ENCODE measurements at places on chromosomes 1 and 21.

- DNase-seq: no peak
Measured at GRCh38 chr1:12034381-12034801, 15.1 kb downstream of the MIIP start.

DNA sequence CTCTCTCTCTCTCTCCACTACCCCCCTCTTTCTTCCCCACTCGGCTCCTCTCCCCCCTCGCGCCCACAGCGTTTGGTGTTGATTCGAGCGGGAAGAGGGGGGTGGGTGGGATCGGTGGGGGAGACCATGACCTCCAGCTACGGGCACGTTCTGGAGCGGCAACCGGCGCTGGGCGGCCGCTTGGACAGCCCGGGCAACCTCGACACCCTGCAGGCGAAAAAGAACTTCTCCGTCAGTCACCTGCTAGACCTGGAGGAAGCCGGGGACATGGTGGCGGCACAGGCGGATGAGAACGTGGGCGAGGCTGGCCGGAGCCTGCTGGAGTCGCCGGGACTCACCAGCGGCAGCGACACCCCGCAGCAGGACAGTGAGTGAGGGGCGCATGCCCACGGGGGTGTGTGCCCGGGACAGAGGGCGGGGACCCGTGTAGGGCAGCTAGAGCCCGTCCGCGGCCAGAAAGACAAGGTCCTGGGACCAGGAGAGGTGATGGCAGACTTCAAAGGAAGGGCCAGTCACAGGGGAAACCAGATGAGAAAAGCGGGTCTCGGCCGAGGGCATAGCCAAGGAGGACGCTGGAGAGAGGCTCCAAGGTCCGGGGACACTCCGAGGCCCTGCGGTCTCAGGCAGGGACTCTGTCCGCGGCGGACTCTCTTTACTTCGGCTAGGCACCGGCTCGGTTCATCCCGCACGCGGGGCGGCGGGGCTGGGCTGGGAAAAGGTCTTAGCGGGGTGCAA, at the start of gene PRRX1:
Gene PRRX1, plus strand, starts transcription at position 39 of the 735 bp plus-strand sequence. Its CDS starts 88 bp downstream, at position 127.
- DNase-seq: no peak

GRCh38 chr1:218394416-218394815, 49.3 kb downstream of the TGFB2 start:
- no peak for DNase-seq

- DNase-seq: no peak
Measured at GRCh38 chr1:67133177-67133576, 1.6 kb downstream of the C1orf141 start.

GRCh38 chr1:199182186-199182843, 543.5 kb downstream of the PTPRC start:
- DNase-seq: no peak

DNA sequence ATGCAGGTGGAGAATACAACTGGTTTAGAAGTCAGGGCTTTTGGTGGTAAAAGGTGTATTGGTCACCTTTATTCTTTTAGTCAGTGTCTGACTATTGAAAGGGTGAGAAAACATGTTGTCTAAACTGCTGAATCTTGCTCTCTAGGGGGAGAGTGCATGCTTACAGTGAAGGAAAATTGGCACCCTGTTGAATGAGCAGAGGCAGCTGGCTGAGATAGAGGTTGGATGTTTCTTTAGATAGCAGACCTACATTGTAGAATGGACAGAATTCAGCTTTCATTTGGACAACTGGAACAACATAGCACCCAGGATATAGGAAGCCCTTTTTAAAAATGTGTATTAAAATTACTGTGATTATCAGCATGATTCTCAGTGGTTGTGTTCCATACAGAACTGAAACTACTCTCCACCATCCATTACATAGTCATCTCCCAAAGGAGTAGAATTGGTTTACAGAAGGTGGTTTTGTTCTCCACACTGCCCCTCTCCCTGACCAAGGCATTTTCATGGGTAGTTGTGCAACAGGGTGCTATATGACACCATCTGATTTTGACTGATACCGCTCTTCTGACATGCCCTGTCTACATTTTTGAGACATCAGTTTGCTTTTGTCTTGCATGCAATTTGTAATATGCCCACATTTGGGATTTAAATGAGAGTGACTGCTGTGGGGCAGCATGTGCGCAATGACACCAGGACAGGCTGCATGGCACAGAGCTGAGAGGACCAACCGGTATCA, 16.2 kb downstream of the RHOU start:
- DNase-seq: no peak

- no peak for DNase-seq
Measured at GRCh38 chr1:41347276-41347675, 14.0 kb upstream of the FOXO6 start.

- DNase-seq: no peak
Measured at GRCh38 chr1:112904071-112904830, 51.7 kb downstream of the SLC16A1 start.

- peak; percentile 33 for DNase-seq
Measured at GRCh38 chr1:204398197-204399125, 13.2 kb downstream of the PPP1R15B start.

DNA sequence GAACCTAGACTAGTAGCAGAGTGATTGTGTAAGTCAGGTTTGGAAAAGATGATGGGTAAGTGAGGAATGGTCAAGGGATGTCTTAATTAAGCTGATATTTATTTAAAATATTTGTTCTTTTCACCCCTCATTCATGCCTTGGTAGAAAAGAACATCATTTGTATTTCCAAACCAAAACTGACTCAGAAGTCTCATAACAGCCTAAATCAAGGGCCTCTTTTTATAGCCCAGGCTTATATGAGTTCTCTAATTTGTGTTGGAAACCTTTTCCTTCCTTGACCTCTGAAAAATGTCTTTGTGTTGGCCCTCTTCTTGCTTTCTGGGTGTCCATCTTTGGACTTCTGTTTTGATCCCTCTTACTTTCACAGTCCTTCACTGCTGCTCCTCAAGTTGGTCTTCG, 1428.2 kb downstream of the MRPL39 start:
- DNase-seq: no peak

DNA sequence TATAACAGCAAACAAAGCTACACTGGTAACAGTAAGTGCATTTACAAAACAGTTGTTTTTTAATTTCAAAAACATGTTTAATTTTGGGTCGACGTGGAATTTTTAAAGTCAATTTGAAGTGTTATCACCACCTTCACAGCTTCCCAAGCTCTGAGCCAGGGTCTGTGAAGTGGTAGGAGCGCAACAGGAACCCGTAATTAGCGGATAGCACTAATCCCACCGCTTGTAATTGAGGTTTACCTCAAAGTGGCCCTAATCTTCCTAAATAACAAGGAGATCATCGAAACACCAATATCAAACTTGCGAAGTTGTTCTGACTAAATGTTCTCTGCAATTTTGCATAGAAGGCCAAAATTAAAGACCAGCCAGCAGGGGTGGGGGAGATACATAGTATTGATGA, 18.8 kb downstream of the LBR start:
- no peak for DNase-seq

GRCh38 chr1:27556781-27557595, 47.0 kb downstream of the AHDC1 start:
- DNase-seq: peak; percentile 30

- DNase-seq: no peak
Measured at GRCh38 chr1:25624156-25624555, 7.6 kb downstream of the MAN1C1 start.

DNA sequence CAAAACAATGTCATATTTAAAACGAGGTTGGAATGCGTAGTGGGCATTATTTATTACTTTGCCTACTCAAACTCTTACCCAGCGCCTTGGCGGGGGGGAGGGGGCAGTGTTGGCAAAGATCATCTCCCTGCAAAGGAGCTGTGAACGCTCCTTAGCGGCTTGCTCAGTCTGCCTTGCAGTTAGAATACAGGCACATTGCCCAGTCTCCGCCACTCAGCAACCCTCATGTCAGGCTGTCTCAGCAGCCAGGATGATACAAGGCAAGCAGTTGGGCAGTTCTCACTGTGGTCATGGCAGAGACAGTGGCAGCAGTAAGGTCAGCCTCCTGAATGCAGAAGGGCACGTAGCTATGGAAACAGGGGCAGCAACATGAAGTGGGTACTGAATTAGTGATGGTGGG, 170.4 kb upstream of the KCNK2 start:
- DNase-seq: no peak

DNA sequence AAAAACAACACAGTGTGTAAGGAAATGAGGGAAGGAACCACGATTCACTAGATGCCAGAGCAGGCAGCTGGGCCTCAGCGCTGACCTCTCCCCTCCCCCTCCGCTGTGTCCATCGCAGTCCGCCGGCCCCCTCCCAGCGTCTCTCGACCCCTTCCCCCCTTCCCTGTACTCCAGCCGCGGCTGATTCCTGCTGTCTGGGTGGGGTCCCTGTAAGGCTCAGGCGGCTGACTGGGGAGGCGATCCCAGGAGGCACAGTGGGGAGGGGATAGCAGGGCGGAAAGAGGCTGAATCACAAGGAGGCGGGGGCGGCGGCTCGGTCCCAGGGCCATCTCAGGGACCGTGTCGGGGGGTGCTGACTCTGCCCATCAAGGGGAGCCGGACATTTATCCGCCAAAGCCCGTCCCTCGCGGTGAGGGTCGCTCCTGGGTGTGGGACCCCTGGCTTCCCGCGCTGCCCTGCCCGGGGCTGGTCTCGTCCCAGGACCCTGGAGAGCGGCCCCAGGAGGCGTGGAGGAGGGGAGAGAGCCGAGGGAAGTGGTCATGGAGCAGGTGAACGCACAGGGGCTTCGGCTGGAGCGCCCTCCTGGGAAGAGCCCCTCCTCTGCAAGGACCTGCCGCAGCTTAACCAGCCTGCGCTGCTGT, 241.9 kb downstream of the PTPRU start:
- no peak for DNase-seq

DNA sequence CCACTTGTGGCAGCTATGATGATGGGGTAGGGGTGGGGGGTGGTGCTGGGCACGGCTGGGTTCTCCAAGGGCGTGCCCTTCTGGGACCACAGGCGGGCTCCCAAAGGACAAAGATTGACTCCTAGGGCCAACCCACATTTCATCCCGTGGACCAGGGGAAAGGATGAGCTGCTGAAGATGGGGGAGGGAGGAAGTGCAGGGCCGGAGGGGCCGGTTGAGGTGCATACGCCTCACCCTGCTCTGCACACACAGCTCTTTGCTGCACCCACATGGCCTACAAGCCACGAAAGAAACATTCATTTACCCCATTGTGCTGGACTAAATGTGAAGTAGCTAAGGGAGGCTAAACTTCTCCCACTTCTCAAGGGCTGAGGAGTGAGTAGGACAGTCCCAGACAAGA, 34.2 kb upstream of the GNPAT start:
- no peak for DNase-seq

- DNase-seq: no peak
Measured at GRCh38 chr21:15514073-15514946, 215.5 kb upstream of the USP25 start.

GRCh38 chr1:245972476-245972875, 534.6 kb downstream of the SMYD3 start:
- no peak for DNase-seq

DNA sequence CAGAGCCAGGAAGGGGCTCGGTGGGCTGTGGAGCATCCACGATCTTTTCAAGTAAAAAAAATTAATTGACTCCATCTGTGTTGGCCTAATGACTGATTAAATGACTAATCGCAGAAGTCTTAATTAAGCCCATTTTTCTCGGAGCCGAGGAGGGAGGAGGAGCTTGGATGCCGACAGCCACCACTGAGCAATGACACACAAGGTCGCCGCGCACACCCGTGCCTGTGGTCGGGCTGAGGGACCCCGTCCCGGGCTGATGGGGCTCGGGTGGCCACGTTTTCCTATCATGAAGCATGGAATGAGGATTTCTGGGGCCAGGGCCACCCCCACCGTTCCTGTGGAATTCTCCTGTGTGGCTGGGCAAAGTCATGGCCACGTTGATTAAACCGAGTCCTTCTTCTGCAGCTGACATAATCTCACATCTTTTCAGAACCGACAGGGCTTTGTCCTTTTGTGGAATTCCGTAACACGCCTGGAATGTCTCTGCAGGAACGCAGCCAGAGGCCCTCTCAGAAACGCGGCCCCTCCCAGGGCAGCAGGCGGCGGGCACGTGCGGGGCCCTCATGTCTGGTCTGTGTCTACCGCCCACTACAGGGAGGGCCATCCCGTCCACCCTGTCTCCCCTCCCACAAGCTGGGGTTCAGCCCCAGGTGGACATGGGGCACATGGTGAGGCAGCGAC, 60.7 kb downstream of the MORN1 start:
- no peak for DNase-seq

DNA sequence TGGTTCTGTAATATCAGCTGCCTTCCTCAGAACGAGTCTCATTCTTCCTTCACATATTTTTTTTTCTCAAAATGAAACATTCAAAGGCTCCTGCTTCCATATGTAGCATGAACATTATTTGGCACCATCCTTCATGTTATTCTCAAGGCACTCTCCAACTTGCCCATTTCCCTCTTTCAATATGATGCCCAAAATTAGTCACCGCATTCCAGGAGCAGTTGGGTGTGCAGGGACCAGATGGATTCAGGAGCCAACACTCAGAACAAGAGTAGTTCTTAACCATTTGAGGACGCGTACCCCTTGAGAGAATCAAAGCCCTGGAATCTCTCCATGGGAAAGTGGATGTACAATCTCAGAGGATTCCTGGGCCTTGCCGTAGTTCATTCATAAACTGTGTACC, 50.3 kb downstream of the KCNK1 start:
- DNase-seq: no peak

- DNase-seq: no peak
Measured at GRCh38 chr1:243414152-243414494, 158.3 kb downstream of the SDCCAG8 start.

- DNase-seq: no peak
Measured at GRCh38 chr1:166080277-166080966, 86.4 kb downstream of the FAM78B start.

- DNase-seq: no peak
Measured at GRCh38 chr1:247185667-247186066, 13.8 kb upstream of the ZNF124 start.

DNA sequence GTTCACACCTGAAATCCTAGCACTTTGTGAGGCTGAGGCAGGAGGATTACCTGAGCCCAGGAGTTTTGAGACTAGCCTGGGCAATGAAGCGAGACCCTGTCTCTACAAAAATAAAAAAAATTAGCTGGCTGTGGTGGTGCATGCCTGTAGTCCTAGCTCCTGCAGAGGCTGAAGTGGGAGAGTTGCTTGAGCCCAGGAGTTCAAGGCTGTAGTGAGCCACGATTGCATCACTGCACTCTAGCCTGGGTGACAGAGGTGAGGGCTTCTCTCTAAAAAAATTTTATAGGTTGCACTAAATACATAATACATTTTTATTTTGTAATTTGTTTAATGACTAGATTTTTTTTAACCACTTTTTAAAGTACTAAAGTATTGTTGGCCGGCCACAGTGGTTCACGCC, 6.1 kb downstream of the PARK7 start:
- no peak for DNase-seq

- no peak for DNase-seq
Measured at GRCh38 chr21:29179503-29179902, 49.1 kb downstream of the MAP3K7CL start.

GRCh38 chr1:60988891-60989290, 93.5 kb upstream of the NFIA start:
- DNase-seq: no peak

GRCh38 chr1:111629190-111629954, 9.8 kb downstream of the RAP1A start:
- no peak for DNase-seq

- DNase-seq: no peak
Measured at GRCh38 chr21:29215709-29216108, 83.0 kb upstream of the BACH1 start.

All from NCI-H187 (cell line).